ENCODE measurements at places on chromosomes 1 and 21.
A peak's percentile ranks its signal among the peaks of the same experiment; 100 is the strongest.

GRCh38 chr1:56435434-56436262 is 143.7 kb downstream of the PLPP3 start:
- DNase-seq = no peak

DNA sequence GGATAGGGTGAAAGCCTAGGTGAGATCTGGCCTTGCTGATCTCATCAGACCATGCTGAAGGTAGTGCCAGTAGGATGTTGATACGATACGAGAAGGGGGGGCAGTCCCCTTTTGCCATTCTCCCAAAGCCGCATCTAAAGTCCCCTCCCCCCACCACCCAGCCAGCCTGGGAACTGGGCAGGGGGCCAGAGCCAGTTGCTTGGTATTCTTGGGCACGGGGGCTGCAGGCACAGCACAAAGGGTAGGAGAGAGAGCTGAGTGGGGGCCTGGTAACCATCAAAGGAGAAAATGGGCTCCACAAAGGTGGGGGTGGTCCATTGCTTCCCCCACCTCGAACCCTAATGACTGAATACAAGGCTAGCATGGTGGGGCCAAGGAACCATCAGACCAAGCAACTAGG is 5.4 kb downstream of the PEA15 start:
- DNase-seq = no peak

DNA sequence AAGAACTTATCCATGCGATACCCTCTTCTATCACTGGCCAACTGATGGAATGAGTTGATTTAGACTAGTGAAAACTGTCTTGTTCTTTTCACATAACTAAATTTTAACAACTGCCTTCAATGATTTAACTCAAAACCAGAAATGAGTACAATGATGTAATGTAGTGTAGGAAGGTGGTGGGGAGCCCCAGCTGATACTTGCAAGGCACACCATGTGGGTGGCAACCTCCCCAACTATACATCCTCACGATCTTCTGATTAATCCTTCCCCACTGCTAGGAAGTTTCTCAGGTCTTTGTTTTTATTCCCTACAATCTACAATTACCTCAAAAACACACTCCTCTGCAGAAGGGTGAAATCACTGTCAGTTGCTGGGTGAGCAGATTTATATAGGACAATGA is 100.7 kb downstream of the KCTD3 start:
- no peak for DNase-seq

GRCh38 chr1:199084293-199084692 is 445.5 kb downstream of the PTPRC start:
- no peak for DNase-seq

DNA sequence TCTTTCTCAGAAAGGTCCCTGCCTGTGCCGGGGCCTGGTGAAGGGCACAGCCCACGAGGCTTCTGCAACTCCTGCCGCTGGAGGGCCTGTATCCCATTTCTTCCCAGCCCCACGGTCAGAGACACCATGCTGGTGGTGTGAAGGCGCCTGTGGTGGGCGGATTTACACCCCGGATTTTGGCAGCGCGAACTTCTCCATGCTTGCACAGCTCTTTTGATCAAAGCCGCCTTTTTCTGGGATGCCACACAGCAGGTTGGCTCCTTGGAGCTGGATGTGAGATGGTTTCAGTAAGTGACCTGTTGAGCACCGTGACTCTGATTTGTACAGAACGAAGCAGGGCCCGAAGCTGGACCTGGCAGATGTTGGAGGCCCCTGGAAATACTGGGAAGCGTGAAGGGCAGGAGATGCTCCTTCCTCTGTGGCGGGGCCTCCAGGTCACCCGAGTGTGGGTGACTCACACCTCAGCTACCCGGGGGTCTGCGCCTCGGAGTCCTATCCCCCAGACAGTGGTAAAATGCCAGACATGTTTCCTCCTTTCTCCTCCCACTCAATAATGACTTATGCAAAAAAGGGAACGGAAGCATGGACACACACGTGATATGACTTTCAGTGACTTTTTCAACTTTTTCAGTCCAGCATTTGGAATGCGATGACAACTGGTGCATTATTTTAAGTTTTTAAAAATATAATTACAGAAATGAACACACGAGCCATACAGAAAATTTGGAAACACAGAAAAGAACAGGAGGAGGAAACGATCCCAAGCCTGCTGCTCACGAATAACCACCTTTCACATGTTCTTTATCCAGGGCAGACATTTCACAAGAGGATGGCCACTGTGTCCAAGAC is 9.0 kb downstream of the UMODL1 start:
- no peak for DNase-seq

GRCh38 chr1:215594640-215595039 is 27.5 kb downstream of the KCTD3 start:
- DNase-seq = peak; percentile 18

- peak; percentile 57 for DNase-seq
These were observed 13.8 kb downstream of the PARK7 start for GRCh38 chr1:7975212-7975865.

DNA sequence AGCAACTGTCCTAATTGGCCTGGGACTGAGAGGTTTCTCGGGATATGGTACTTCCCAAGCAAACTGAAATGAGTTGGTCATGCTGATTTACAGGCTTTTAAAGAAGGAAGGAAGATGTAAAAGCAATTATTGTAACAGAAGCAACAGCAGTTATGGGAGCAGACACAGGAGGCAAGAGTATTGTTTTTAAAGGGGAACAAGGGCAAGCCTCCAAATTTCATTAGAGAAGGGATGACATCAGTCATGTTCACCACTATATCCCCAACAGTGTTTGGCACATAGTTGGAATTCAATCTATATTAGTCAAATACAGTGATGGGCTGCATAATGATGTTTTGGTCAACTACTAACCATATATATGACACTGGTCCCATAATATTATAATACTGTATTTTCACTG is 46.0 kb upstream of the JUN start:
- no peak for DNase-seq

DNA sequence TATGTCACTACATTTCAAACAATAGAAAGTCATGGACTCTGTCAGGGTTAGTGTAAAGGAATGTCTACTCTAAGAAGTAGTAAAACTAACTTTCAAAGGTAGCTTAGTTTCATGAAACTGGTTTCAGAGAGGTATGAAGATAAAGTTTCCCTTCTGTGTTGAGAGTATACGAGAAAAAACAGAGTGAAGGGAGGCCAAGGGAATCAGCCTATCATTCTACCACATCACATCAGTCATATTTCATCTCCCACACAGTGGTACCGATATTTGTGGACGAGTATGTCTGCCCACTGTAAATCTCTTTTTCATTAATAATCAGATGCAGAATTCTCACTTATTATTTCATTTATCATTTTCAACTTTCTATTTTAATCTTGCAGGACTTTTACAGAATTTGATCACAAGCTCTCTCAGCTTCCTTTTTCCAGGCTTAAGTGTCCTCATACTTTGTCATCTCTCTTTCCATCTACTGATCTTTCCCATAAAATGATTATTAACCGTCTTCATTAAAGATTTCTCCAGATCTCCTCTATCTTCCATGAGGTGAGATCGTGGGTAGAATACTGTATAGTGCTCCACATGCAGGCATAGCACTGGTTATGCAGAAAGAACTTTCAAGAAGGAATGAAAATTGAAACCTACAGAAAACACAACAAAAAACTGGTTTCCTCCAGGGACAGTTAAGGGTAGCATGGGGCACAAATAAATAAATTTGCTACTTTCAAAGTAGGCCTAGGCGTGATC is 11.5 kb upstream of the IFI16 start:
- no peak for DNase-seq

GRCh38 chr21:26546446-26547097 is 26.5 kb downstream of the CYYR1 start:
- DNase-seq = no peak

GRCh38 chr1:104229860-104230259 is 480.2 kb downstream of the AMY1C start:
- no peak for DNase-seq

- DNase-seq = no peak
These were observed 10.6 kb downstream of the APCS start for GRCh38 chr1:159598196-159598595.

DNA sequence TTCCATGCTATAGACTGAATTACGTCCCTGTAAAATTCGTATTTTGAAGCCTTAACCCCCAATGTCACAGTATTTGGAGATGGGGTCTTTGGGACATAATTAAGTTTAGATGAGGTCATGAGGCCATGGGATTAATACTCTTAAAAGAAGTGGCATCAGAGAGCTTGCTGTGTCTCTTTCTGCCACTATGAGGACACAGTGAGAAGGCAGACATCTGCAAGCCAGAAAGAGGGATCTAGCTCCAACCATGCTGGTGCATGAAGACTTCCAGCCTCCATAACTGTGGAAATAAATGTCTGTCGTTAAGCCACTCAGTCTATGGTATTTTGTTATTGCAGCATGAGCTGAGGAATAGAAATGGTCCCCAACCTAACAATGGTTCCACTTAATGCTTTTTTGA is 99.0 kb downstream of the LTN1 start:
- DNase-seq = no peak

DNA sequence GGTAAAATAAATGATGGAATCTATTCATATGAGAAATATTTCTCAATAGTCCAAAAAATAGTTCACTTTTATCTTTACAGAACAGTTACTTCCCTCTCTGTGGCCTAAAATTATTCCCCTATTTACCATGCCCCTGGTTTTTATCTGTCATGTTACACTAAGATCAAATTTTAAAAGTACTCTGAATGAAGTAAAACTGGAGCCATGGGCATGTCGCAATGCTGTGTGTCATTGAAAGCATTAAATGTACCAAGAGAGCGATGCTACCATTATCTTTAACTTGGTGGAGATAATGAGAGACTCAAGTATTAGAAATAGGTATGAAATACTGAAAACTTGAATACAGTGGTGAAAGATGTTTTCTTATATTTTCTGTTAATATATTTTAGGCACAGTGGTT is 146.2 kb downstream of the KCNT2 start:
- DNase-seq = no peak

GRCh38 chr1:64895500-64895899 is 70.8 kb downstream of the JAK1 start:
- no peak for DNase-seq

DNA sequence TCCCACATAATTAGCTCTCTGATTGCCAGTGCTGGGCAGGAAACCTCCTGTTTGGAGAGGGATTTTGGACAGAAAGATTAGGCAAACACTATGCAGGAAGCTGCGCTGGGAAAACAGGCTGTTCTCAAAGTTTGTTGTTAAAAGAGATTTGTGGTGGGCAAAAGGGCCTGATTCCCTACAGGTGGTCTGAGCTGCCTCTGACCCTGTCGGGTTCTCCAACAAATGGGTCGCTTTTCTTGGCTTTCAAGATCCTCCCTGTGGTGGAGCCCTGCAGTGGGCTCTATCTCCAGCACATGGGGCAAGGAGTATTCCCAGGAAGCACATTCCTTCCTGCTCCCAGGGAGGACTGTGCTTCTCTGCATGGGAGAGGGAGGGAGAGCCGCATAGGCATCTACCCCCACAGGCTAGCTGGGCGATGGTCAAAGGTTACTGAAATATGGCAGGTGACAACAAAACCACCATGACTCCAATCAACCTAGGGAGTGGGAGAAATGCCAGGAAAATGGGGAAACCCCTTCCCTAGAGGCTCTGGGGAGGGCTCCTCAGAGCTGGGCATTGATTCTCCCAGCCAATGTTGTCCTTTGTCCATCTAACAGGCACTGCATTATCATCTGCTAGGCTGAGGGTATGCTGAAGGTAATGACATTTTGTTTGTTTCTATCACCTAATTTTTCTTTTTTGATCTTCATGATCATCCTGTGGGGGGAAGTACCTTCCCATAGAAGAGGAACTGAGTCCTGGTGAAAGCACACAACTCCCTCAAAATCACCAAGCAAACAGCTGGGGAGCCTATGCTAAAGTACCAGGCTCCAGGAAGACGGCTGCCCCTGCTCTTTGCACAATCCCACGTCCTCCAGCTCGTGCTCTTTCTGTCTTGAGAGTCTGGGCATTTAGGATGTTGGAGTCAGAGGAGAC is 85.3 kb downstream of the PLXNA2 start:
- DNase-seq = peak; percentile 13

DNA sequence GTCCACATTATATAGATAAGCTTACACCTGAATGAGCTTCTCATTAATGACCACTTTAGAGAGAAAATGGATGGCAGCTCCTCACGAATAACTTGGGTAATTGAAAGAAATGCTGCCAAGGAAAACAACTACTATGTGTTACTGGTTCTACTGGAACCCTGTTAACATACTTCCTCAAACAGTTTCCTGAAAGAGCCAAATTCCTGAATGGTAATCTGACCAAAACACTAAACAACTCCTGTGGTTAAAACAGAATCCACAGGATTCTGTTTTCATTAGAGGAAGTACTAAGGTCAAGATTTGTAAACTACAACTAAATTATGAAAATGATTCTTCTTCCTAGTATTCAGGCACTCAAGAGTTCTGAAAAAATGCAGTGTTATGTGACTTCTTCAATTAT is 107.2 kb downstream of the DNM3 start:
- DNase-seq = no peak
